ENCODE measurements at places on chromosomes 2 and 18.

DNA sequence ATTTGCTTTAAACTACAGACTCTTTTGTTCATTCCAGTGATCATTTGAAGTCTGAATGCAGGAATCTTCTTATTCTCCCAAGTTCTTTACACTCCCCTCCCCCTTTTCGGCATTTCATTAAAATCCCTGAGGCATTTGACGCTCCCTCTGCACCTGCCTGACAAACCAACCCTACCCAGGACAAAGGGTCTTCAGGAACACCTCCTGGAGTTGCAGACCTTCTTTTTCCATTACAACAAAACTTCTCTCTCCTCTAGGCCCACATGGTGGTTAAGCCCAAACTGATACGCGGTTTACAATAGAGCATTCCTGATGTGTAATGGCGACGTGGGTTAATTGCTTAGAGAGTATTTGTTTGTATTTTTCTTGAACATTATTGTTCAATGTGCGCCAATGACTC, 367.4 kb downstream of the FBXO15 start:
- no peak for DNase-seq

DNA sequence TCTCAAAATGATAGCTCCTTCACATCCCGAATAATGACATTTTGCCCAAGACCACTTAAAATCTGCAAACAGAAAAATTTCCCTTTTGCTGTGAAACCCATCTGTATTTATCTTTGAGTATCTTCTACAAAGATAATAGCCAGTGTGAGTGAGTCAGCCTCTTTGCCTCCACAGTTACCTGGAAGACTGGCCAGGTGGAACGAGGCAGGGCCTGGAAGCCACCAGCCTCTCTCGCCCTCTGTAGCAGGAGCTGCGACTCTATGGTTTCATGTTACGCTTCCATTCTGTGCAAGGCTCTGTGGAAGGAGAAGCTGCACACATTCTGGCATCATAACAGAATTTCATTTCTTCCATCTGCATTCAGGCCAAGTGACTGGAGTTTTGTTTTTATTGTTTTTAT, 9.5 kb downstream of the ELP2 start:
- DNase-seq: no peak

GRCh38 chr2:75142081-75142480, 57.2 kb downstream of the TACR1 start:
- no peak for DNase-seq

DNA sequence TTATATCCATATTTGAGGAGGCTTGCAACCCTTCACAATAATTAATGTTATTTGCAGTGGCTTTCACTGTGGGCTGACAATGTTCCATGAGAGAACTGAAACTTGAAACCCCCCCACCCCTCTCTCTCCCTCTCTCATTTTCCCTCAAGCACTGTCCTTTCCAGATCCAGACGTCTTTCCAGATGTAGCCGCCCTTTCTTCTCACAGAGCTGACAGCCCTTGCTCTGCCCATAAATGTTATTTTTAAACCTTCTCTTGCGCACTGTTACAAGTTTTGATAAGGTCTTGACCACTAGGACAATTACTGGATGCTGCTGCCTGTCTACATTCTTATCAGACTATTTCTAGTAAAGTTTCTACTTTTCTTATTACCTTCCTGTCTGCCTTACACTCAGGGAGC, 91.4 kb upstream of the LINC00305 start:
- no peak for DNase-seq

- no peak for DNase-seq
Measured at GRCh38 chr2:85827879-85828569, 60.8 kb downstream of the ST3GAL5 start.

GRCh38 chr18:32879497-32879896, 106.7 kb upstream of the KLHL14 start:
- no peak for DNase-seq

DNA sequence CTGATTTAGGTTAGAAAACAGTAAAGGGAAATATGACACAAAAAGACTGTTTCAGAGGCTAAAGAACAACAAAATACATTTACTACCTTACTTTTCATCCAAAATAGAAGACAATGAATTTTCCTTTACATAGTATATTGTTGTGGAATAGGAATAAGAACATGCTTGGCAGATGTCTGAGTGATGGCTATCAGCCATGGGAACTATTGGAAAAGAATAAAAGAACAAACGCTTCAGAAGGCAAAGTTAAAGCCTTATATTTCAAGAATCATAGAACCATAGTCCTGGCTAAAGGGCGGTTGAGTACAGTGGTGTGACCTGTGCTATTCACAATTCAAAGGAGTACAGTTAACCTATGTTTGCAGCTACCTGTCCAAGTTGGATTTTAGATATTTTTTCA, 73.9 kb upstream of the NRXN1 start:
- DNase-seq: no peak

GRCh38 chr2:221443645-221444044, 128.5 kb downstream of the EPHA4 start:
- DNase-seq: no peak

- DNase-seq: no peak
Measured at GRCh38 chr2:192407692-192408091, 213.0 kb upstream of the TMEFF2 start.

DNA sequence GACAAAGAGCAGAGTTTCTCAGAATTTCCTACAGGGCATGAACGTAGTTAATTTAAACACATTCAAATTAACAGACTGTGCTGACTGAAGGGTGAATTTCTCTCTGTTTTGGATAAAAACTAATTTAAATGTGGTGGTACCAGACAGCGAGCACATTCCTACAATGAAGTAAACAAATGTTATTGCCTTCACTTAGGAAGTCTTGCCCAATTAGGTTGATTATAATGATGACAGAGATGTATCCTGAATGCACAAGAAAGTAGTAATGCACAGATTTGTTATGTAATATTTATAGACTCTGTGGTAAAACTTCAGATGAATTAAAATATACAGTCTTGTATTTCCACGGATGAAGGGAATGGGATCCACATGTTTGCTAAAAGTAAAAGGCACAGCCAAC, 507.2 kb downstream of the EPHA4 start:
- DNase-seq: no peak

- DNase-seq: peak; percentile 71
Measured at GRCh38 chr2:161418715-161419637, 2.9 kb downstream of the TBR1 start.

DNA sequence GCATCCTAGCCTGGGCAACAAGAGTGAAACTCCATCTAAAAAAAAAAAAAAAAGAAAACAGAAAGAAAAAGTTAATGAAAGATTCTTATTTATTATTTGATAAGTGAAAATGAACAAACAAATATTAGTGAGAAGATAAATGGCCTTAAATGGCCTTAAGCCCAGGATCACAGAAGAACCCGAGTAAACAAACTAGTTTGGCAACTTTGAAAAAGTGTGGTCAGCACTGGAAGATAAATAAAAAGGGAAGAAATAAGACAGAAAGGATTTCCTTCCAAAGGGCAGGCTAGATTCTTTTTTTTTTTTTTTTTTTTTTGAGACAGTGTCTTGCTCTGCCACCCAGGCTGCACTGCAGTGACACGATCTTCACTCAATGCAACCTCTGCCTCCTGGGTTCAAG, 692.4 kb downstream of the CPS1 start:
- no peak for DNase-seq

DNA sequence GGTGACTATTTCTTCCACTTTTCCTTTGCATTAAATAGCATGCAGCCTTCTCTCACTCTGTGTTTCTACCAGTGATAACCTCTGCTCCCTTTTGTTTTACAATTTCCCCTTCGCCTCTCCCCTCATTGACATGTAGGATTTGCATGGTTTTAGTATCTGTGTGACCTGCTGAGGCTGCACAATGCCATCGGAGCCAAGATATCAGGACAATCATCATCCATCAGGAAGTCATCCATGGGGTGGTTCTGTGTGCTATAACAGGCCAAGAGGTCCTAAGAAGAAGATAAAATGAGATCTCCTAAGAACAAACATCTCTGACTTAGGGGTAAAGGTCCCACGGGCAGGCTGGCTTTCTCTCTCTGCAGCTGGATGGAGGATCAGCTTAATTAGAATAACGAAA, 65.6 kb downstream of the EHD3 start:
- DNase-seq: no peak

- peak; percentile 59 for DNase-seq
Measured at GRCh38 chr2:42848265-42848664, 55.9 kb upstream of the HAAO start.

- no peak for DNase-seq
Measured at GRCh38 chr2:228707846-228708245, 526.4 kb upstream of the SPHKAP start.

GRCh38 chr18:22606563-22607283, 189.0 kb upstream of the CTAGE1 start:
- no peak for DNase-seq
